ENCODE measurements at places on chromosomes 16 and 17.

DNA sequence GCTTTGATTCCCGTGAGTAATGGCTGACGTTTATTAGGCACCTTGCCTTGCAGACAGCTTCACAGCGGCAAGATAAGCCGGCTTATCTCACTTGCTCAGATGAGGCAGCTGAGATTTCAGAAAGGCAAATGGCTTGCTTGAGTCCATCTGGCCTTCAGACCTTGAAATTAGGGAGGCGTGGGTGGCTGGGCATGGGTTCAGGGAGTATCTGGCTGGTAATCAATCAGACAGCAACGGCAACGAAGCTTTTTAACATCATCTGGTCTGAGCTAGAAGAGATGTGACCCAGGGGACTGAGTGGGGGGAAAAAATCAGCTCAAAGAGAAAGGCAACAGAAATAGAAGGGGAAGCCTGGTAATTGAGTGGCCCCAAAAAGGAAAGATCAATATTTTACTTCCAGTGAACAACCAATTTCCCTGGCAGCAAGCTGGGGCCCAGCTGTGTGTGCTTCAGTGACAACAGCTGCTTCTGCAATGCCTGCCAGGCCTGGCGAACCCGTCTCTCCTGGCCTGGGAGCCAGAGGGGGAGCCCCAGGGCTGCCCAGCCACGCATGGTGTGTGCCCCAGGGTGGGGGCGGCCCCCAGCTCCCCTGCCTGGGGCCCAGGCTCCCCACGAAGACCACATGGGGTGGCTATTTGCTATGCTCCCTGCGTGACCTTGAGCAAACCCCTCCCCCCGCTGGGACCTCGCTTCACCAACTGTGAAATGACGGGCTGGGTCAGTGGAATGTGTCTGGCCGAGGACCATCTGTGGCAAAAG is 34.0 kb downstream of the RAB11FIP4 start:
- peak; percentile 68 for DNase-seq

GRCh38 chr16:2966043-2966807 is 2.1 kb downstream of the KREMEN2 start:
- no peak for DNase-seq

DNA sequence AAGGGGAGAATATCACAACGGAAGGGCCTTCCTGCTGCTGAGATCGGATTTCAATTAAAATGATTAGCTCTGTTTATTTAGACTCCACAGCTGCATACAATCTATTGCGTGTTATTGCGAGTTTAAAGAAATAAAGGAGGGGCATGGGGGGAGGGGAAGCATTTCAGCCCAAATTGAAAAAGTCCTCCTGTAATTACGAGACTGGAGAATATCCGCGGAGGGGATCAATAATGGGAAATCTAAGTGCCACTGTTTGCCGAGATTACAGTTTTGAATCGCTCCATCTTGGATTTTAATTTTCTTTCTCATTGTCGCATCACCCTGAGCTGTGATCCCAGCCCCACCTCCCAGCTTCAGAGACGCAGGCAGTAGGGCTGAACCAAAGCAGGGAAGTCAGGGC is 15.7 kb upstream of the RPL38 start:
- no peak for DNase-seq

- DNase-seq: no peak
Measured at GRCh38 chr17:59542960-59543635, 22.3 kb upstream of the DHX40 start.

DNA sequence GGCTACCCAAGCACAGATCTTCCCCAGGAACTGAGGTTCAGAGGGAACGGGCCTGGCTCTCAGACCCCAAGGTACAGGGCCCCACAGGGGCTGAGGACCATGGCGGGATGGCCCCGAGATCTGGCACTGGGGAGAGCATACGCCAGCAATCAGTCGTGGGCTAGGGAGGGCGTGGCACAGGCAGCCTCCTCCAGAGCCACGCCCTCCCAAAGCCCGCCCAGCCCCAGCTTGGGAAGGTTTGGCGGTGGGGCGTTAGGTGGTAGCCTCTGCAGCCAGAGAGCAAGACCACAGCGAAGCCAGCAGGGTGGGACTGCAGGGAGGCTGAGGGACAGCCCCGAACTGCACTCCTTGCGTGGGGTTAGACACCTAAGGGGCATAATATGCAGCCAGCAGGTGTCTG is 11.6 kb downstream of the WNT9B start:
- no peak for DNase-seq

DNA sequence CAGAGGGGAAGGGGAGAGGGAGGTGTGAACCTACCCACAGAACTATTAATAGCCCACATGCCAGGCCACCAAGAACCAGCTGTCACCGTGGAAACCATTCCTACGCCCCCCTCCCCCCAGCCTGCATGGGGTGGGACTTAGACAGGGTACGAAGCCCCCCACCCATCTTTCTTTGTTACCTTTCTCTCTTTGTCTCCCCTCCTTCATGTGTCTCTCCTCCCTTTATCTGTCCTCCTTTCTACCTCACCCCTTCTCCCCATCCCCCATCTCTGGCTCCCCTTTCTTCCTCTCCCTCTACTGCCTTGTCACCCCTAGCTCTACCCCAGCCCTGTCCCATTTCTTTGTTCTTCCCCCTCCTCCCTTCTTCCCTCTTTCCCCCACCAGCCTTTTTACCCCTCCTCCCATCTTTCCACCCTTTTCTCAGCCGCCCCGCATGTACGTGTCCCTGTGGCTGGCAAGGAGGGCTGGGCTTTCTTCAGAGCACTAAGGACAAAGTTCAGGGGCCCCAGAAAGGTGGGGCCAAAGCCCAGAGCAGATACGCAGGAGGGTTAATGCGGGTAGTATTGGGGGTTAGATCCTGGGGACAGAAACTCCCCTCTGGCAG is 8.0 kb downstream of the THRA start:
- no peak for DNase-seq

DNA sequence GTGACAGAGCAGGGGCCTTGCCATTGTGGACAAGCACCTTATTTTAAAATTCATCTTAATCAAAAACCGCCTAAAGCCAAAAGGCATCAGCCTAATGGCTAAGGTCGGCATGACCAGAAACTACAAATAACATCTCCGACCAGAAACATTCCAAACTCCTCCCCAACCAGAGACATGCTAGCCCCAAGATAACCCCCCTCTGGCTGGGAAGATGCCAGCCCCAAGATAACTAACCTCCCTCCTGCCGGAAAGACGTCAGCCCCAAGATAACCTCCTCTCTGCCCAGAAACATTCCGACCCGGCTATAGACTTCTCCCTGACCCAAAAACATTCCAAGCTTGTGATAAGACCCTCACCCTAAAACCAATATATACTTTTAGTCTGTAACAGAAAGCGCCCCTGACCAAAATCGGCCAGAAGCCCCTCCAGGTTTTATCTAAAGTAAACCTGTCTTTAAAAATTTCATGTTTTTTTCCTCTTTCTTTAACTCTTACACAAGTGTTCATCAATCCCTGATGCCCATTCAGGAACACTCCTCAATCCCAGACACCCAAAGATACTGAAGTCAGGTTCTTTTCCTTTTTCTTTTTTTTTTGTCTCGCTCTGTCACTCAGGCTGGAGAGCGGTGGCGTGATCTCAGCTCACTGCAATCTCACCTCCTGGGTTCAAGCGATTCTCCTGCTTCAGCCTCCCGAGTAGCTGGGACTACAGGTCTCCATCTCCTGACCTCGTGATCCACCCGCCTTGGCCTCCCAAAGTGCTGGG is 32.7 kb downstream of the TLE7 start:
- DNase-seq: no peak

DNA sequence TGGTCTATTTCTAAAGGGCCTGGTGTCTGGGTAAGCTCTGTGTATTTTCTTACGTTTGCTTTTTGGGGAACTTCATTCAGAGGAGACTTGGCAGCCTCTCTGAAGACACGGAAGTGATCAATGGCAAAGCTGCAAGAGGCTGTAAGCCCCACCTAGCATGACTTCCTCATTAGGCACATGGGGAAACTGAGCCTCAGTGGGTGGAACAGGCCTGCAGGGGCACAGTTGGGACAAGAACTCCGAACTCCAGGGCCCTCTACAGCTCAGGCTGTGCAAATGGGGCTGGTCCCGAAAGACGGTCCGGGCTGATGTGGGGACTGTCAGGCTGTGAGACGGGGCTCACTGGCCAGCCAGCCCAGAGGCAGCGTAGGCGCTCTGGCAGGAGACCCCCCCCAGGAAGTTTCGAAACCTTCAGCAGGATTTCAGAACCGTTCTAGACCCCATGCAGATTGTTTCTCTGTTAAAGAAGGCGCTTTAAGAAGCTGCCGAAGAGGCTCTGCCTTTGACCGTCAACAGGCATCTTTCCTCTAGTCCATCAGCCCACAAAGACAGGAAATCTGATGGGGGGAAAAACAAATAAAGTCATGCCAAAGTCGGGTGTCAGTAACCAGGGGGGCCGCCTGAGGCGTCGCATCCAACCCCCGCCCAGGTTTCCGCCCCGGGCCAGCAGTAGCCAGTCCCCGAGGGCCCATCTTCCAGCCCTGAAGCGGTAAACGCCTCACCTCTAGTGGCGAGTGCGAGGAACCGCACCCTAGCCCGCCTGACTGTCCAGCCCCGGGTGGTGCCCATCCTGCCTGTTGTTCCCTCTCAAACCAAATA is 79.8 kb upstream of the TBC1D3K start:
- DNase-seq: peak; percentile 57

DNA sequence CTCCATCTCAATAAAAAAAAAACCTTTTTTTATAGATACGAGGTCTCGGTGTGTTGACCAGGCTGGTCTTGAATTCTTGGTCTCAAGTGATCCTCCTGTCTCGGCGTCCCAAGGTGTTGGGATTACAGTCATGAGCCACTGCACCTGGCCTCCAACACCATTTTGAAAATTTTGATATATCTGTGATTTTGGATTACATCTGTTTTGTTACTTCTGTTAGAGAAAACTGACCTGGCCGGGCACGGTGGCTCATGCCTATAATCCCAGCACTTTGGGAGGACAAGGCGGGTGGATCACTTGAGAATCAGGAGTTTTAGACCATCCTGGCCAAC is 18.6 kb downstream of the RMI2 start:
- DNase-seq: no peak

GRCh38 chr16:62298600-62298999 is 262.4 kb upstream of the CDH8 start:
- DNase-seq: peak; percentile 15

All from BE2C (cell line).